ENCODE measurements at places on chromosomes 5 and 9.

GRCh38 chr9:37904445-37905130 is 661 bp upstream of the SLC25A51 start:
- DNase-seq, result peak; percentile 33

GRCh38 chr9:127455324-127455992 is 4.1 kb downstream of the LRSAM1 start:
- peak; percentile 41 for DNase-seq

DNA sequence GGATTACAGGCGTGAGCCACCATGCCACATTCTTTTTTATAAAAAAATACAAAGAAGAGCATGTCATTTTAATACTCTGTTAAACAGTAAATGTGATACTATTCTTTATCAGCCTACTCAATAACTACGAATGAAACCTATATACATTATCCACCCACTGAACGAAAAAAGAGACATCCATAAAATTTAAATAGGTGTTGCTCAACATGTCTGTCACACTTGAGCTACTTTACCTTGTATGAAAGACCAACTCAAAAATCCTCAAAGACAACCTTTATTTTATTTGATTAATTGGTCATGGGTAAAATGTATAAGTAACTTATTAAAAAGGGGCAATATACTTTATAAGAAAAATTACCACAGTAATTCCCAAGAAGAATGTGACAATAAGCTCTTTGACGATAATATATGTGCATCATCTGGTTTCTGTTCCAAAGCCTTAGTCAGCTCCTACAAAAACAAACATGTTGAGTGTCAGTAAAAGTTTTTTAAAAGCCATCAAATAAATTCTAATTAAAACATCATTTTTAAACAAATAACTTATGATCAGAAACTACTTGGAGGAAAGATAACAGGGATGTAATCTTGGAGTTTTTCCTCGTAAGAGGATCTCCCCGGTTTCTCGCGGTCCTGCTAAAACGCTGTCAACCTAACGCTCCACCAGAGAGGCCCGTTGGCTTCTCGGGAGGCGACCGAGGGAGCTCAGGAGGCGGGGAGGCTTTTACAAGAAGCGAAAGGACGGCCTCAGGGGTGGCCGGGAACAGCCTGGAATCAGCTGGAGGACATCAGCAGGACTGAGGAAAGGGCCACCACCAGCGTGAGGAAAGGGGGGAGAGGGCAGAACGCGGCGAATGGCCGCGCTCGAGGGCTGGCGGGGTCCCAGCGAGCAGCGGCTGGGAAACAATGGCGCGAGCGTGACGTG is 13.5 kb upstream of the ANKRD18B start:
- no peak for DNase-seq

GRCh38 chr9:121717141-121717991 is 65.9 kb downstream of the DAB2IP start:
- no peak for DNase-seq

DNA sequence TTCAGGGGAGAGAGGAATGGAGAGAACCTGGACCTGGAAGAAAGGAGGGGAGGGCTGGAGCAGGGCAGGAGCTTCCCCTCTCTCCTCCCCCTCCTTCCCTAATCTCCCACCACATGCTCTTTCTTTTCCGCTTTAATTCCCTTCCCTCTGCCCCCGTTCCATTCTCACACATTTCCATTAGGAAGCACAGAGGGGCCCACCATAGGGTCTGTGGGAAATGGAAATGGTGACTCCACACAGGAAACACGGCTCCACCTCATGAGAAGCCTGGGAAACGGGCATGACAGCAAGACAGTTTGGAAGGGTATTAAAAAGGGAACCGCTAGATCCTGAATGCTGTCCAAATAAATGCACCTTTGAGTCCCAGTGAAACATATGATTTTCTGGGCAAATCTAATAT is 64.9 kb upstream of the ENTREP1 start:
- no peak for DNase-seq

DNA sequence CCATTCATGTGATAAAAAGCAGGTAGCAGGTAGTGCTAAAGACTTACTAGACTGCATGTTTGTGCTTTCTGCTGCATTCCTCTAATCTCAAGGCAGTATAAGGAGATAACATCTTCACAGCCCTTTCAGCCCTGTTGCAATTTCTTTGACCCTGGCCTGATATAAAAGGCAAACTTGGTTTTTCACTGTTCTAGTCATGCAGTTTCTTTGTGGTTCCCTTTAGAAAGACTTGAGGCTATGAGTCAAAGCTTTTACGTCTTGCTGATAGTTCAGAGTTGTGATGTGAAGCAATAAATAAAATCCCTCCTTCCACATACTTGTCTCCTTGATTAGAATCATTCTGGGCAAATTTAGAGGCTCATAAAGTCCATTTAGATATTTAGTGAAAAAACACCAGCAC is 88.6 kb upstream of the CDKN2B start:
- peak; percentile 43 for DNase-seq

- peak; percentile 48 for DNase-seq
Observed at GRCh38 chr9:70085241-70085640, 41.6 kb downstream of the MAMDC2 start.

- DNase-seq, result no peak
Observed at GRCh38 chr9:96021551-96022444, 146.3 kb downstream of the ERCC6L2 start.

- DNase-seq, result no peak
Observed at GRCh38 chr5:5622806-5623205, 200.3 kb downstream of the ICE1 start.

DNA sequence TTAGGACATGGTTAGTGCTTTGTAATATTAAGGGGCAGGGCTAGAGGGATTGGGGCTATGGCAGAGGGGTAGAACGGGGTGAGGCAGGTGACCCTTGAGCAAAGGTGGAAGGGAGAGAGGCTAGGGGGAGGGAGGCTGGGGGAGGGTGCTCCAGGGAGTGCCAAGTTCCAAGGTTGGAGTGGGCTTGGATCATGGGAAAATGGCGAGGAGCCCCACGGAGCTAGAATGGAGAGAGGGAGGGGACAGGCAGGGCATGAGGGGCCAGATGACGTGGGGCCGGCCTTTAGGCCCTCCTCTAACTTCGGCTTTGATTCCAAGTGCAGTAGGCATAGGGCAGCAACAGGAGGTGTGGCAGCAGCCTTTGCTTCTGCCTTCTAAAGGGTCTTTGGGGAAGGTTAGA is 171.8 kb upstream of the PANK3 start:
- DNase-seq, result no peak

DNA sequence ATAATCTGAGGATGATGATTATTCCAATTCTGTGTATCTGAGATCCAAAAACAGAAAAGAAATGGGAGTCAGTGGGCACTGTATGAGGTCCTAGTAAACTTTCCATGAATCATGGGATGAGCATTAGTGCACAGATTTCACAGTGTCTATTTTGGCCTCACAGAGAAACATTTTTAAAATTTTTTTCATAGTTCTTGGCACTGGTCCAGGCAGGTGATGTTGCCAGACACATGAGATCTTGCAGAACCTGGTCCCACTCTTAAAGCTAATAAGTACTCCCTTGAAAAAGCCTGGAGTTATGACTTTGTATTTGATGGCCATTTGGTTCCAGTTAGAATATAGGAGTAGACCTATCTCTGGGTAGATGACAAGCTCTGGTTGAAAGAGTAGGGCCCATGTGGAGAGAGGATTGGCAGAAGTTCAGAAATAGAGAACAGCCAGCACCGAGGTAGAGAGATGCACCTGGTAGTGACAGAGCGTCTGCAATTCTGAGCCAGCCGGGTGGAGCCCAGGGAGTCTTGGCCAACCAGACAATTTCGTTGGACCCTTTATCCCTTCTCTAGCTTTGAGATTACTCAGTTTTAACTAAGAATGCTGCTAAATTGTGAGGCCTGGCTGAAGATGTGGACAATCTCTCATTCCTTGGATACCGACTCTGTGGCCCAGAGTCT is 6.3 kb upstream of the TNFSF15 start:
- DNase-seq, result peak; percentile 21

GRCh38 chr9:137688725-137689124 is 69.9 kb downstream of the EHMT1 start:
- no peak for DNase-seq

GRCh38 chr9:134945509-134946275 is 28.0 kb upstream of the FCN1 start:
- DNase-seq, result no peak

GRCh38 chr5:388266-389196 is 54.4 kb upstream of the EXOC3 start:
- no peak for DNase-seq

DNA sequence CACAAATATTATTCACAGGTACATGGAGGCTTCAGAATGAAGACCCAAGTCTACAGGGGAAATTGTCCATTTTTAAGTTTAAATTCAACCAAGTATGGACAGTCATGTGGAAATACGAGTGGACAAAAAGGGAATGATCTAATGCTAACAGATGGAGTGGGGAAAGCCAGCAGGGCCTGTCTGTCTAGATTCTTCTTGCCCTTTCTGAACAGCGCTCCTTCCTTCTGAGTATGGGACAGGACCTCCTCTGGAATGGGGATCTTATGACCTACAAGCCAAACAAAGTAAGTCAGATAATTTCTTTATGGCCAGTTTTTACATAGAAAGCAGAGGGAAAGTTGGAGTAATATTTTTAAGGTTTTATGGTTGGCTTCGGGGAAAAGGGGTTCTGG is 119.8 kb upstream of the NEK6 start:
- DNase-seq, result no peak

GRCh38 chr9:93066978-93067603 is 8.6 kb downstream of the SUSD3 start:
- DNase-seq, result no peak

DNA sequence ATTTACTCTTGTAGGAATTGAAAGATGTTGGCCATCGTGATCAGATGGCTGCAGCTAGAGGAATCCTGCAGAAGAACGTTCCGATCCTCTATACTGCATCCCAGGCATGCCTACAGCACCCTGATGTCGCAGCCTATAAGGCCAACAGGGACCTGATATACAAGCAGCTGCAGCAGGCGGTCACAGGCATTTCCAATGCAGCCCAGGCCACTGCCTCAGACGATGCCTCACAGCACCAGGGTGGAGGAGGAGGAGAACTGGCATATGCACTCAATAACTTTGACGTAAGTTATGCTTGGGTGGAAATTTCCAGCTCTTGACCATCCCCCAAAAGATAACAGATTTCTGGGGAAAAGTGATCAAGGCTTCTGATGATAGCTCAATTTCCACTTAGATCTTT is 50.6 kb downstream of the LRRTM2 start:
- DNase-seq, result no peak

DNA sequence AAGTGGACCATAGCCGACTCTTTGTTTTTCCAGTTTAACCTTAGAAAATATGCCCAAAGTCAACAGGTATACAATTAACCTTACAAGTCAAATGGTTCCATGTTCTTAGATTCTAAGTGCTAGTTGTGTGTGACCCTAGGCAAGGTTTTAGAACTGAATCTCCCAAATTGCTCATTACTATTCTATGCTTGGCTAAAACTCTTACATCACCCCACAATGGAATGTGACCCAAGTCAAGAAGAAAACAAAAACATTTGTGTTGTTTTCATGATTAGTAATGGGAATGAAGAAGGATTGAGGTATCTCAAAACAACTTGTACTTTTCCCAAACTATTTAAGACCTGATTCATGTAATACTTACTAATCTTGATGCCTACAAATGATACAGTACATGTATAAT is 159.2 kb downstream of the ARRDC3 start:
- DNase-seq, result no peak

DNA sequence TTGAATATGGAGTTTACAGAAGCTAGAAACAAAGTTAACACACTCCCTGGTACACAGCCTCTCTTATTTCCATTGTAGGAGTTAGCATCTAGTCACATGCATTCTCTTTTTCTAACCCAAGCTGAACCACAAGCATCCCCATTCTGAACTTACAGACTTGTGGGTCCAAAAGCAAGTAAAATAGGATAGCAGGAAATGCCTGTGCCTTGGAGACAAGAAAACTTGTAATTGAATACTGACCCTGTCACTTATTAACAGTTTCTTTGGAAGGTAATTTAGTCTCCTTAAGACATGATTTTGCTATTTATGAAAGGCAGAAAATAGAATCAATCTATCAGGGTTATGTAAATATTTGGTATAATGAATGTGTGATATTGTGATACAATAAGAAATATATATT is 353.6 kb downstream of the TLE4 start:
- DNase-seq, result no peak

DNA sequence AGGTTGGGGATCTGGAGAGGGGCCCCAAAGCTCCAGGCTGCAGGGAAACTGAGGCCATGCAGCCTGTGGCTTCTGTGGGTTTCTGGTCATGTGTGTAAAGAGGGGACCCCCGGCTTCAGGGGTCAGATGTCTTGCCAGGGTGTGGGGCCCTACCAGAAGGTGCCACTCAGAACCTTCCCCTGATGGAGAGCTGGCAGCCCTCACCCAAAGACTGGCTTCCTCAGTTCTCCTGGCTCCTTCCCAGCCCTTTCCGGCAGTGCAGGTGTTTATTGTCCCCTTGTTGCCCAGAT is 11.6 kb upstream of the LAMC3 start:
- no peak for DNase-seq

GRCh38 chr9:27352457-27353165 is 55.7 kb upstream of the EQTN start:
- DNase-seq, result no peak

Data from HT-29 (cell line).